ENCODE measurements at places on chromosomes 7 and 10. TPM values are rescaled to one million over a fixed set of nuclear protein-coding genes. Genes with fewer than 3 reads are reported as not detected.

- no peaks in the 10 kb centered on the region for H3K36me3 ChIP-seq
- no peak overlapping the region for H3K4me3 ChIP-seq
- H3K27ac ChIP-seq, result no peak overlapping the region
- H3K27me3 ChIP-seq, result no peaks in the 10 kb centered on the region
- H3K4me1 ChIP-seq, result no peaks in the 10 kb centered on the region
Measured at GRCh38 chr10:33533612-33534011, 199.1 kb upstream of the NRP1 start.

TRIM73 gene
- total RNA-seq, result 23.2 TPM

AOAH gene
- total RNA-seq, result 6.3 TPM

SLC39A12 gene
- total RNA-seq, result not detected

NRCAM gene
- total RNA-seq, result 13.6 TPM

AGR2 gene
- not detected for total RNA-seq

DNA sequence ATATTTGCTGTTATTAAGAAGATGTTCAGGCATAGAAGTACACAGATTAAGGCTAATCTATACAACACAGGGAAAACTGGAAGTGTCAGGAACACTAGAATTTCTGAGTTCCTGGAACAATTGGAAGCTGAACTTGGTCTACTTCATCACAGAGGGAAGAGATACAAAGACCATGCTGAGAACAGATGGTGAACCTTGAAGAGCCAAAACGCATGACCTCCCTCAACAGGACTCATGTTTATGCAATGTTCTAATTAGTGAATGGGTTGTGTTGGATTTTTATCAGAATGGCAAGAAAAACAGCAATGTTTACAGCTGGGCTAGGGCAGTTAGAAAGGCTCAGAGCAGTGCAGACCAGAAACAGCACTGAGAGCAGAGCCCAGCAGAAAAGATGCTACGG, 94.9 kb downstream of the SFMBT2 start:
- no peak for DNase-seq
- no peaks in the 10 kb centered on the region for H3K36me3 ChIP-seq
- H3K27ac ChIP-seq, result no peak overlapping the region
- H3K27me3 ChIP-seq, result no peaks in the 10 kb centered on the region
- no peak overlapping the region for H3K4me3 ChIP-seq

CTAGE4 gene
- 1.2 TPM for total RNA-seq

DNA sequence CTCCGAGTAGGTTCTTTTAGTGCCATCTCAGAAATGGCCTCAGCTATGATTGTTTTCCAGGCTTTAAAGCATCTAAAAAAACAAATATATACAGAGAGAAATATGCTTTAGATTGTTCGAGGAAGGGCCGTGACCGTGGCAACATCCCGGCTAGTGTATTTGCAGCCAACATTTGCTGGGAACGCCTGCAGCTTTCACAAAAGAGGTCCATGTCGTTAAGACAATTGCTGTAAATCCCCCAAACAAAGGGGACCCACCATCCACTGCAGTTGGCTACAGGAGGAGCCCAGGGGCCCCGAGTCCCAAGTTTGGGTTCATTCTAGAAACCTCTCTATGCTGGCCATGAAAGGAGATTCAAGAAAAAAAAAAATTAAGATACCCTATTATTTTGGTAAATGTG, 152.8 kb upstream of the TCF7L2 start:
- H3K27ac ChIP-seq, result no peak overlapping the region
- no peak for DNase-seq
- H3K36me3 ChIP-seq, result no peaks in the 10 kb centered on the region
- no peaks in the 10 kb centered on the region for H3K4me1 ChIP-seq
- no peak overlapping the region for H3K4me3 ChIP-seq
- H3K27me3 ChIP-seq, result no peaks in the 10 kb centered on the region

GRCh38 chr7:28919510-28919909, 38.6 kb downstream of the TRIL start:
- no peak for DNase-seq
- H3K27ac ChIP-seq, result no peak overlapping the region
- no peaks in the 10 kb centered on the region for H3K27me3 ChIP-seq
- H3K4me3 ChIP-seq, result no peak overlapping the region
- H3K4me1 ChIP-seq, result no peaks in the 10 kb centered on the region
- H3K36me3 ChIP-seq, result no peaks in the 10 kb centered on the region

ZNF804B gene
- total RNA-seq, result not detected

DNA sequence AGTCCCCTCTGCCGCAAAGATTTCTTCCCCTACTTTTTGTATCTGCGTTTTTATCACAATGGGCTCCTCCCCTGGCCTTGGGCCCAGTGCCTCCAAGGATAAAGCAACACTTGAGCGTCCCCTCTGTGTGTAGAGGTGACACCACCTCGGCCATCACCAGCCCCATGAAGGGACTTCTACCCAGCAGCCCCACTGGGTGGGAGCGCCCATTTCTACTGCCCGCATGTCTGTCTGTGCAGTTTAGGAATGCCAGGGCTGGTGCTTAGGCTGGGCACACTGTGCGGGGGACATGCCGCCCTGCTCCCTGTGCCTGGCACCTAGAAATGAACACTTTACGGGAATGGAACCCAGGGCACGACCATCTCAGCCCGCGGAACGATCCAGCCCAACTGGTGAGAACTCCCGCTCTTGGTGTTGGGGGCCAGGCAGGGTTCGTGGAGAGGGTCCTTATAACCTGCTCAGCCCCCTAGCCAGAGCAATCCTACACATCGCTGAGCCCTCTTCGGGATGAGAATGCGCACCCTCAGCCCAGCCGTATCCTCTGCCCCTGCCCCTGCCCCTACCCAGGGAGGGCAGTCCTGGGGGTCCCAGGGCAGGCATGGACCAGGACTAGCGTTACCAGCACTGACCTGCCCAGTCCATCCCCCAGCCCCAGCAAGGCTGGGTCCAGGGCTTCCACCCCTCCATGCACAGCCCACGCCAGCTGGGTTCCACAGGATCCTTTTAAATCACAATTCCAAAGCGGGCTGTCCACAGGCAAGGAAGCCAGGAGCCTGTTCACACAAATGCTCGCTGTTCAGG, 12.8 kb downstream of the CRYGN start:
- DNase-seq, result no peak
- no peak overlapping the region for H3K27ac ChIP-seq
- no peaks in the 10 kb centered on the region for H3K36me3 ChIP-seq
- H3K27me3 ChIP-seq, result no peaks in the 10 kb centered on the region
- no peak overlapping the region for H3K4me3 ChIP-seq

DNA sequence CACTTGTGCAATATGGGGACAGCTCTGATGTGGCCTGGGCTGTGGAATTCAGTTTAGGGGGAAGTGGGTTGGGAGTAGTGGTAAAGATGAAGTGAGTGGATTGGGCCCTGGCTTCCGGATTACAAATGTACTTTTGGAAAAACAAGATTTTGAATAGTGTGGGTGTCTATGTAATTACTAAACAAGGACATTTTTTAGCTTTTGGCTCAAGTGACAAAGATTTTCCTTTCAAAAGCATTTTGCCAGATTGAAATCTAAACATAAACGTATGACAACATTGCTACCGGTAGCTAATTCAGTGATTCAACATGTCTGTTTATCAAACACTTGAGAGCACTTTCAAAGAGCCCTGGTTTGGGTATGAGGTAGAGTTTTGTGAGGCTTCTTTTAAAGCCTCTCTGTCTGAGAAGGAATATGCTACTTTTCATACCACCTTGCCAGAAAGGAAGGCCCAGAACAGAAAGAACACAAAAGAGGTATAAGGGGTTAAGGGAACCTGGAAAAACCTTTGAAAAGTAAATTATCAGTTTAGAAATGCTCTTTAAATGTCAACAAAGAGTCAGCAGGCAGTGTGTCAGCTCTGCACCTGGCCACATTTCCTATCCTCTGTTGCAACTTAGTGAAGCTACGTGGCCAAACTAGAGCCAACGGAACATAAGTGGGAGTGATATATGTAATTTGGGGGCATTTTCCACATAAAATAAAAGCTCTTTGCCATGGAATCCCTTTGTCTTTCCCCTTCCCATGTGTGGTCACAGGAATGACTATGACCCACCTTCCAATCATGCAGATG, 516.1 kb downstream of the NRG3 start:
- H3K4me1 ChIP-seq, result no peaks in the 10 kb centered on the region
- H3K4me3 ChIP-seq, result no peak overlapping the region
- no peak overlapping the region for H3K27ac ChIP-seq
- no peaks in the 10 kb centered on the region for H3K27me3 ChIP-seq
- no peaks in the 10 kb centered on the region for H3K36me3 ChIP-seq
- no peak for DNase-seq

- H3K36me3 ChIP-seq, result no peaks in the 10 kb centered on the region
- no peak overlapping the region for H3K4me3 ChIP-seq
- H3K27me3 ChIP-seq, result no peaks in the 10 kb centered on the region
- DNase-seq, result no peak
- no peak overlapping the region for H3K27ac ChIP-seq
Measured at GRCh38 chr7:138081868-138082267, 5.6 kb downstream of the AKR1D1 start.

GRCh38 chr10:97407211-97407951, 6.2 kb upstream of the RRP12 start:
- peak overlapping the region; percentile 40 for H3K4me3 ChIP-seq
- no peaks in the 10 kb centered on the region for H3K27me3 ChIP-seq
- H3K36me3 ChIP-seq, result no peaks in the 10 kb centered on the region
- H3K4me1 ChIP-seq, result peaks cover 4% of the 10 kb centered on the region
- DNase-seq, result peak; percentile 61

ZNF425 gene
- total RNA-seq, result 1.0 TPM

DNA sequence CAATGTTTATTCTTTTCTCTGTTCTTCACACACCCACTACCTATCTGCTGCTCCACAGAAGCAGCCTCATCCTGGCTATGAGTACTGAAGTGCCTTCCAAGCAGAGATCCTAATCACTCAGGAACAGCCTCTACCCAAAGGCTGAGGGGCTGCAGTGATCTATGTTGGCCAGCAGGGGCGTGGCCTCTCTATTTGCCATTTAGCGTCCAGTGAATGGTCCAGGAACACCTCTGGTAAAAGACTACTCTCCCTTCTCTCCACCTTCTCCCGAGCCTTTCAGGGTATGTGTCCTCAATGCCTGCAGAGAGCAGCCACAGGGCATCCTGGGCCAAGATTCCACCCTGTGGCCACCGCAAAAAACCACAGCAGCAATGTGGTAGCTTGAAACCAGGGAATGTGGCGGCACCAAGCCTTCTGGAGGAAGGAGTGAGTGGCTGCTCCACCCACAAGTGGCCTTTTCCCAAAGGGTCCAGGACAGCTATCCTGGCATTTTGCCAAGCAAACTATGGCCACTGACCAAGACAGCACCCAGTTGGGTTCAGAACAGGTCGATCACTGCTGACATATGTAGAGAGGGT, 70.9 kb downstream of the SYPL1 start:
- peak; percentile 25 for DNase-seq
- H3K27ac ChIP-seq, result no peak overlapping the region

FFAR4 gene
- not detected for total RNA-seq

GRCh38 chr7:54252256-54253035, 289.7 kb upstream of the VSTM2A start:
- H3K27me3 ChIP-seq, result no peaks in the 10 kb centered on the region
- no peak overlapping the region for H3K4me3 ChIP-seq
- H3K36me3 ChIP-seq, result no peaks in the 10 kb centered on the region
- H3K27ac ChIP-seq, result no peak overlapping the region
- no peaks in the 10 kb centered on the region for H3K4me1 ChIP-seq

DNA sequence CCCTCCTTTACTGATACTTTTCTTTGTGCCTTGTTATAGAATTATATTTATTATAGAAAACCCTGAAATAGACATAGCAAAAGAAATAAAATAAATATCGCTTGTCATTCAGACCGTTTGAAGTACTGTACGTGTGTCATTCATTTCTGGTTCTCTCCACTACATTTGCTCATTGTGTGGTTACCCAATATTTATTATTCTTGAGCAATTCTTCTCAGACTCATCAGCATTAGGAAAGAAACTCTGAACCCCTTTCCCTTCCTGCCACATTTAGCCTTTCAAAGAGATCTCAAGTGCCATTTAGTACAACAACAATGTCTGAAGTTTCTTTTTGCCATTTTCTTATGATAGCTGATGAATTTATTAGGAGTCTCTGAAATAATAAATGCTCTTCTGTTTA, 154.1 kb downstream of the KIAA1217 start:
- no peak for DNase-seq
- H3K27me3 ChIP-seq, result no peaks in the 10 kb centered on the region
- no peak overlapping the region for H3K27ac ChIP-seq
- H3K36me3 ChIP-seq, result no peaks in the 10 kb centered on the region
- no peaks in the 10 kb centered on the region for H3K4me1 ChIP-seq

PRPS1L1 gene
- not detected for total RNA-seq

GRCh38 chr10:11113156-11113555, 95.5 kb downstream of the CELF2 start:
- peaks cover 9% of the 10 kb centered on the region for H3K4me1 ChIP-seq
- H3K27me3 ChIP-seq, result no peaks in the 10 kb centered on the region
- H3K36me3 ChIP-seq, result no peaks in the 10 kb centered on the region
- peak; percentile 49 for DNase-seq

DNA sequence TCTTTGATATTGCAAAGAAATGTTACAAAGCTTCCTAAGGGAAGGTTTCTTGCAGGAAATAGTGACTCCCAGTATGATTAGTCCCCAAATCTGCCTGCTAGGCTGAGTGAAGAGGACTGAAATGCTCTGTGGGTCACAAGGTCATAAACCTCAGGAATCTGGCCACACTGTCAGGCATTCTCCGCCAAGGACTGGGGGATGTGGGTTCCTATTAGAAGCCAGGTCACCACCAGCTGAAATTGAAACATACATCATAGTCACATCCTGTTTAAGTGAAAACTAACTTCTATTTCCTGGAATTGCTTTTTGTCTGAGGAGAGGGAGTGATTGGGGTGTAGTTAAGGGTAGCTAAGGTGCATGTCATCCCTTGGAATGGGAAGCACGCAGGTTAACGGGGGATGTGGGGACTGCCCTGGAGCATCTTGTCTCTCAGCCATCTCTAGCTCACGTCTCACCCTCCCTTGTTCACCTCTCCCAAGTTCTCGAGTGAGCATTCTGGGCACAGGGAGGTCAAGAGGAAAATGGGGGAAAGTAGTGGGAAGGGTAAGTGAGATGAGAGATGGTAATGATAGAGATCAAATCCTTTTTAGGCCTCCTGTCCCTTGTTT, 12.0 kb upstream of the GSAP start:
- H3K27me3 ChIP-seq, result no peaks in the 10 kb centered on the region
- no peak overlapping the region for H3K4me3 ChIP-seq
- H3K4me1 ChIP-seq, result peaks cover 12% of the 10 kb centered on the region
- H3K27ac ChIP-seq, result no peak overlapping the region
- no peak for DNase-seq

EN2 gene
- total RNA-seq, result not detected

- no peak overlapping the region for H3K27ac ChIP-seq
- H3K27me3 ChIP-seq, result no peaks in the 10 kb centered on the region
- no peak overlapping the region for H3K4me3 ChIP-seq
- no peaks in the 10 kb centered on the region for H3K4me1 ChIP-seq
Measured at GRCh38 chr7:48118041-48118440, 29.0 kb downstream of the UPP1 start.

DNA sequence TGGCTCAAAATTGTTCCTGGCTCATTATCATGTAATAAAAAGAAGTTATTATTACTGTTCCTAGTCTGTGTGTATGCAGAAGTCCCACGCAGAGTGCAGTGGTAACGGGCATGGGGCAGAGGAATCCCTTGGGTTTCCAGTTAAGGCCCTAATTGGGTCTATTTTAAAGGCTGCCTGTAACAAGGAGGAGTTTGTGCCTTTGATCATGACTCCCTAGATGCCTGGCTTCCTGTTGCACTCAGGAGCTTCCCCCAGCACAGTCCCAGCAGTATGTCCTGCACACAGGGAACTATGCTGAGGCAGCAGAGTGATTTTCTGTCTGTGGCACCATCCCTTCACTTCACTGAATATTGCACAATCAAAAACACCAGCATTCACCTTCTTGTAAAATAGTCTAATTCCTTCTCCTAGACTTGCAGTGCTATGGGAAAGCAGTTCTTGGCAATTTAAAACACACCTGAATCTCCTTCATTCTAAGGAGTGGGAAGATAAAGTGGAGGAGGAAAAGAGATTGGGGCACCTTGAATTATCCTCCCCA, 22.9 kb downstream of the SORCS1 start:
- H3K4me3 ChIP-seq, result no peak overlapping the region
- no peaks in the 10 kb centered on the region for H3K27me3 ChIP-seq
- no peak overlapping the region for H3K27ac ChIP-seq
- no peak for DNase-seq
- no peaks in the 10 kb centered on the region for H3K36me3 ChIP-seq

LIPA gene
- 15.0 TPM for total RNA-seq
